ENCODE measurements at places on chromosomes 5 and 9.

- no peak for DNase-seq
Measured at GRCh38 chr5:14277385-14278320, 134.5 kb downstream of the TRIO start.

DNA sequence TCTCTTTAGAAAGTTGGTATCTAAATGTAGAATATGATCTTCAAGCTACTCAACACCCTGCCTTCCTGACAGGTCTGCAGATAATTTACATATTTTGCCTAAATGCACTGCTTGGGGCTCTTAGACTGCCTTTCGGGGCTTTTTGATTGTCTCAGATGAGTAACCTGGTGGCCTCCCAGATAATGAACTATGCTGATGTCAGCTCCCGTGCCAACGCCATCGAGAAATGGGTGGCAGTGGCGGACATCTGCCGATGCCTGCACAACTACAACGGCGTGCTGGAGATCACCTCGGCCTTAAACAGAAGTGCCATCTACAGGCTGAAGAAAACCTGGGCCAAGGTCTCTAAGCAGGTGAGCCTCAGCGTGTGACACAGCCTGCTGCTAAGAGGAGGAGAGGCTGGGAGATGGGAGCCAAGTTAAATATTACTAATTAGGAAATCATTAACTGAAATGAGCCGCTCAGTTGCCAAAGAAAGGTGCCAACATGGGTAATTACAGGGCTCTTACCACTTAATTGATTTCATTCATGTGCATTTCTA is 20.8 kb upstream of the CKMT2 start:
- DNase-seq: no peak

- no peak for DNase-seq
Measured at GRCh38 chr9:1701113-1701512, 314.0 kb upstream of the SMARCA2 start.

GRCh38 chr9:92328225-92328624 is 2.5 kb downstream of the CENPP start:
- DNase-seq: no peak

- no peak for DNase-seq
Measured at GRCh38 chr5:1916041-1917001, 33.6 kb upstream of the IRX4 start.

DNA sequence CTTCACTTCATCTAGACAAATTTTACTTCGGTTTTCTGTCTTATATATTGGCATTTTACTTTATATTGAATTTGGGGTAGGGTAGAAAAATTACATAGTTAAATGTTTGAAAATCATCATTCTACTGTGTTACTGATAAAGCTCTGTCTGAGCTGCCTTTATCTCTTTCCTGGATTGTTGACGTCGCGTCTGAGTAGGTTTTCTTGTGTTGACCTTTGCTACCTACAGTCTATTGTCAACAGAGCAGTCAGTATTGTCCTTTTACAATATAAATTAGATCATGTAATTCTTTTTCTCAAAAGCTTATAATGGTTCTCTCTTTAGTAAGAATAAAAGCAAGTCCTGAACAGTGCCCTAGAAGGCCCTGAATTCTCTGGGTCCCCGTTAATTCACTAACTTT is 128.2 kb downstream of the HACD4 start:
- DNase-seq: no peak

GRCh38 chr5:102850503-102850902 is 95.4 kb downstream of the PAM start:
- DNase-seq: no peak

DNA sequence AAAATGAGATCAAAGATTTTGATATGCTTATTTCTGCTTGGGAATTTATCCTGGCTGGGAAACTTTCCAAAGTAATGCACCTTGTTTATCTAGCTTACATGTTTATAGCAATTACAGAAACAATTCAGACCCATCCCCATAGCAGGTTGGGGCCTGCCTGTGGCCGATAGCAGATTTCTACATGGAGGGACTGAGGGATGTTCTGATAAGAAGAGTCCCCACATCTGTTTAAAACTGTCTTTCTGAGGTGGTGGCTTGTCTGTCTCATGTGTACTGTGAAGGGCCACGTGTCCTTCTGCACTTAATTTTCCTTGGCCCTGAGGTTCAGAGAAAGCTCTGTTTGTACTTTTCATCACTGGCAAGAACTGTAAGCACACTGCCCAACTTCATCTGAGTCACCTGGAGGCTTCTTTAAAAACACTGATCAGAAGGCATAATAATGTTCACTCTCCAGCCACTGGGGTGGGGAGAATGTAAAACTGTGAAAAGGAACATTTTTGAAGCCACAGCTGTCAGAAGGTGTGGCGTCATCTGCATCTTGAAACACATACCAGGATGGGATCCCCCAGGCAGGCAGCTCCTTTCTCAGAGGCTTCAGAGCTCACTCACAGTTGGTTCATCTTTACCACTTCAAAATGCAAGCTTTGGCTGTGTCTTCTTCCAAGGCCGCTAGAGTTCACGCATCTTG is 80.3 kb downstream of the MAP1B start:
- DNase-seq: no peak

DNA sequence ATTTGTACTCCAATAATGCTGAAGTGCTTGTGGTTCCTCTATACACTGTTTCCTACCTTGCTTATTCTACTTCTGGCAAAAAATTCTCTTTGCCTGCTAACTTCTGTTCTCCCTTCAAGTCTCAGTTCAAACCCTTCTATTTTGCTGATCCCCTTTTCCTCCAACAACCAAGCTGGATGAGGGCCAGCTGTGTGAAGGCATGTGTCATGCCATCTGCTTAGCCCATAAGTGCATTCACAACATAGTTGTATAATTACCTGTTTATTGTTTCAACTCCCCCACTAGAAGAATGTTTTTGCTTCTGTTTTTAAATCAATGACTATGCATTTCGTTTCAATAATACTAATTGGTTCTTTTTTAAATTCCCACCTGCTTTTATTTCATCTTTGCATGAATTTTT is 1951.4 kb upstream of the WWC1 start:
- no peak for DNase-seq

GRCh38 chr9:36222449-36222848 is 31.7 kb downstream of the CLTA start:
- no peak for DNase-seq

DNA sequence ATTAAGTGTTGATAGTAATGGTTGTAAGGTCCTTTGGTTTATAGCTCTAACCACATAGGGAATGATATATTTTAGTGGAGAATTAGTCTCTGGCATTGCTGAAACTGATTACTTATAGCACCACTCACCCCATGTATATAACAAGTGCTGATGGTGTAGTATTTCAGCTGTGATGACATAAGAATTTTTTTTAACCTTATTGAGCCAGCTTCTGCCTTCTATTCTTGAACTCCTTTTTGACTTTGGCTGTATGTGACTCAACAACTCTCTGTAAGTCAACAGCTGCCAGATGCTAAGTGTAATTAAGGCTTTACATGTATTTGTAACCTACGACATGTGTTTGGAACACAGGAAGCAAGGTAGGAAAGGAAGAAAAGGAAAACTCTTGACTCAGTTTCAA is 929.6 kb upstream of the WWC1 start:
- no peak for DNase-seq

GRCh38 chr5:28967848-28968247 is 1929.5 kb upstream of the CDH9 start:
- DNase-seq: no peak

DNA sequence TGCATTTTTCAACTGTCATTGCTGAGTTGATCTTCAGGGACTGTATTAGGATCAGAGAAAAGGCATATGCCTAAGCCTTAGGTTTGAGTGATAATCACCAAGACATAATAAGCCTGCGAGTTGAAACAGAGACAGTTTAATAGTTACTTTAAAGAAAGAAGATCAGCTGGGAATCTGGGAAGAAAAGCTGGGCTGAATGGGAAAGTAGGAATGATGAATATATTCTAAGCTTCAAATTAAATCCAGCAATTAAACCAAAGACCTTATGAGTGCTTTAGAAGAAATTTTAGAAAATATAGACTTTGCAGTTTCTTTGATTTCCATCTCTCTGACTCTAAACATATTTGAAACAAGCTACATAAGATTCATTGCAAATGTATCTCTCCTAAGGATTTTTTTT is 222.3 kb downstream of the ENC1 start:
- no peak for DNase-seq

GRCh38 chr5:119318256-119318894 is 37.4 kb upstream of the TNFAIP8 start:
- DNase-seq: no peak

- DNase-seq: no peak
Measured at GRCh38 chr9:88303721-88304451, 84.4 kb upstream of the SPIN1 start.

Measured in iPS DF 6.9 (cell line).